GM12891 (cell line): ENCODE measurements at places on chromosomes 5 and 9.

DNA sequence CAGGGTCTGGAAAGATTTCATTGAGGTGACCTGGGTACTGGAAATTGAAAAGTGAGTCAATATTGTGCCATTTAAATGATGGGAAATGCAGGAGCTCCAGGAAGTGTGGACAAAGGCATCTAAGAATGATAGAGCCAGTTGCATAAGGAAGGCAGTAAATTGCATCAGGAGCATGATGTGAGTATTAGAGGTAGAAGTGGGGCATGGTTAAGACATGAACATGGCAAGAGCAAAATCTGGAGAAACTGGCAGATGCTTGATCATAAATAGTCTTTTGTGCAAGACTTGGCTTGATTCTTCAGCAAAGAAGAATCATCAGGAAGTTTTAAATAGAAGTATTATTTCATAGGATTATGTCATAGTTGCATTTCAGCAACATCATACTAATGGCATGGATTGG is 157.4 kb upstream of the PUM3 start:
- no peak for DNase-seq

DNA sequence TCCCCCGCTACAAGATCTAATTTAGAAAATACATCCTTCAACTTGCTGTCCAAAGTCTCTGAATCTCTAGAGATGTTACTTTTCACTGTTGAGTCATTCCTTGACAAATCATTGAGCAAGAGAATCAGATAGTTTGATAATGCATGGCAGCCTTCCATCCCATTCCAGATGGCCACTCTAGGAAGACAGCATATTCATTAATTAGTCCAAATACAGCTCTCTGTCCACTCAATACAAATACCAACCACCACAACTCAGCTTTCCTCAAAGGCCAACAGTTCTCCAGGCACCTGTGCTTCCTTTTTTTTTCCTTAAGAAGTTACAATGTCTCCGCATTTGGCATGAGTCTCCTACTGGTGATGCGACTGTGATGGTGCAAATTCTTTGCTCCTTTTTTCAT is 72.3 kb downstream of the DROSHA start:
- DNase-seq, result no peak

GRCh38 chr5:168920019-168920810 is 341.0 kb upstream of the PANK3 start:
- no peak for DNase-seq

DNA sequence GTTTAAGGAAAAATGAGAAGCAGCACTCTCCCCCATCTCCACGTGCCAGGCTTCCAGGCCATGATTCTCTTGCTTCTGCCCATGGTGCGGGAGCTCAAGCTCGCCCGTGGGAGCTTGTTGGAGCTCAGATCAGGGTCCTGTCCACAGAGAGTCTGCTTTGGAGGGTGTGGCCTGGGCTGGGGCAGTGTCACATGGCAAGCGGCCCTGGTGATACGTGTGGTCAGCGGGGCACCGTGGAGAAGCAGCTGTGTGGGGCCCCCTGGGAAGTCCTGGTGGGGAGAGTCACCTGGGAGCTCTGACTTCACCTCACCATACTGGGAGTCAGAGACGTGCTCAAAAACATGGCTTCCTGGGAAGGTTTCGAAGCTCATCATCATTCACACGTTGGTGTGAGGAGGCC is 275.3 kb downstream of the GADD45G start:
- DNase-seq, result no peak

GRCh38 chr5:48192-48591 is 43.8 kb upstream of the PLEKHG4B start:
- DNase-seq, result no peak

- no peak for DNase-seq
Measured at GRCh38 chr5:79825802-79826201, 136.2 kb downstream of the CMYA5 start.

DNA sequence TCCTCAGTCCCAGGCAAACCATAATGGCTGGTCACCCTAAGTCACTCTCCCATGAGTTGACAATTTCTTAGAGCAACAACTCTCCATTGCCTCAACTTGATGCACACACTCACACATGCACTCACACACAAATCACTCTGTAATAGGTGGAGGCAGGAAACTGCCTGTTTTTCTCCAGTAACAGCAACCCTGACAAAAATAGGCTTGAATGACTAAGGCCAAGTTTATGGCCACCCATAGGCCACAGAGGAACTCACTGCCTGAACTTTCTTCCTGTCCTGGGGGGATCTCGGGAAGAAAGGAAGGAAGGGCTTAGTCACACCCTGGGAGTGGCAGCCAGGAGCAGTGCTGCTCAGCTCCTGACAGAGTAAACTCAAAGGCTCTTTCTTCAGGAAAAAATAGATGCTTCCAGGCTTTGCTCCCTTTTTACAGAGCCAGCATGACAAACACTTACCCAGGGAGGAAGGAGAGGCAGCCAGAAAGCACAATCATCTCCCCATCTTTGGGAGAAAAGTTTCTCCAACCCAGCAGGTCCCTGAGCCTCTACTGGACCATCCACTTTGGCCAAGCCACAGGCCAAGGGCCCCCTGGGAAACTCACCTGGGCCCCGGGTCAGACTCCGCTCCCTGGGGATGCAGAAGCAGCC is 368 bp downstream of the SH3TC2 start:
- DNase-seq, result no peak

DNA sequence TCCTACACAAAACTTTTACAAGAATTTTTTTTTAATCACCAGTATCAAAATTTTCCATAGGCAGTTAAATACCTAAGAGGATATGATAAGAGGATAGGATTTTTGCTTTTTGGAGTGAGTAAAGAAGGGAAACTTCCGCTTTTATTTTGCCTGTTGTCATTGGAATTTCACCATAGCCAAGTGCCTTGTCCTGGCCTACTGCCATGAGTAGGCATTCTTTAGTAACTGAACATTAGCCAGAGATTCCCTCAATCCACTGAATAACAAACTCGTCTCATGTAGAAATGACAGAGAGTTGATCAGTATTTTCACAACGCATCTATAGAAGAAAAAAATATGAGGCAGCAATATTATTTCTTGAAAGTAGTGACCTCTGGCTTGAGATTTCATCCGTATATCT is 289.6 kb upstream of the ADAMTSL1 start:
- DNase-seq, result no peak

DNA sequence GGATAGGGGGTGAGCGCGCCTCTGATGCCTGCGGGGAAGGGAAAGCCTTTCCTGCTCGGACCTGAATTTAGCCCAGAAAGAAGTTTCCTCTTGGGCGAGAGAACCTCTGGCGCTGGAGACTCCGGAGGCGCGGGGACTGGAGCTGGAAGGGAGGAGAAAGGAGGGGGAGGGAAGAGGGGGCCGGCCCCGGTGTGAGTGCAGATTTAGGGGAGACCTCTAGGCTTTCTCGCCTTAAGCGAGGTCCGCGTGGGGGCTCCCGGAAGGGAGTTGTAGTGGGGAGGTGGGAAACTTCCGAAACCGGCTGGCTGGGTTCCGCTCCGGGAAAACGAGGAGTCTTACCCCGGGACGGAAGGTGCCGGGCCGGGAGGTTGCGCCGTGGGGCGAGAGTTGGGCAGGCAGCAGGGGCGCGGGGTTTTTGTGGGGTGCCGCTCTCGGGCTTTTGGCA is 1.3 kb downstream of the PCSK5 start:
- peak; percentile 8 for DNase-seq

DNA sequence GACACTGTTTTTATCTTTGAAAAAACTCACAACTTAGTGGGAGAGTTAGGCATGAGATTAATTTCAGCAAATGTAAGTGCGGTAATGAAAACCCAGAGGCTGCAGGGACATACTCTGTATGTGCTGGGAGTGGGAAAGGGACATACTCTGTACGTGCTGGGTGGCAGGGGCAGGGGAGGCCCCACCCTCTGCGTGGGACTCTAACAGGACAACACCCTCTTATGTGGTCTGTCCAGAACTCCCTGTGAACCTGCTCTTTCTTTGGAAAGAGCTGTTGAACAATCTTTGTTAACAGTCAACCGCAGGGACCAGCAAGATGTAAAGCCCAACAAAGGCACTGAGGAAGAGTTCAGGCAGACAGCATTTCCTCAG is 2.4 kb downstream of the MLANA start:
- no peak for DNase-seq

- DNase-seq, result no peak
Measured at GRCh38 chr5:114056185-114056538, 305.7 kb upstream of the KCNN2 start.

DNA sequence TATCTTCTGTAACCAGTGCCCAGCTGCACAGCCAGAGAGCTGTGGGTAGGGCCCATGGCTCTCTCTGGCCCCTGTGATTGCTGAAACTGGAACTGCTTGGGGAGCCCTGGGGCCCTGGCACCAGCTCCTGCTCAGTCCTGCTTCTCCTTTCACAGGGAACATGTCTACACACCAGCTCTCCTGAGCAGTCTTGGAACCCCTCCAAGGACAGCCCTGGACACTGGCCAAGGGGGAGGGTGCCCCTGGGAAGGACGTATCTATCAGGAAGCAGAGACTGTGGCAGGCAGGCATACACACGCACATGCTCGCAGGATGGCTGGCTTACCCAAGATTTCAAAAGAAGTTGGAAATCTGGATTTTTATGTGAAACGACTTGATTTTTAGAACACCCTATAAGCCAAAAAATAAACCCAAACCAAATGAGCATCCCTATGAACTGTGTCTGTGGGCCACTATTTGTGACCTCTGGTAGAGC is 8.8 kb upstream of the TRAF1 start:
- no peak for DNase-seq

- no peak for DNase-seq
Measured at GRCh38 chr5:123800640-123801039, 288.7 kb downstream of the CSNK1G3 start.

GRCh38 chr5:175874462-175875139 is 3.2 kb downstream of the CPLX2 start:
- no peak for DNase-seq

DNA sequence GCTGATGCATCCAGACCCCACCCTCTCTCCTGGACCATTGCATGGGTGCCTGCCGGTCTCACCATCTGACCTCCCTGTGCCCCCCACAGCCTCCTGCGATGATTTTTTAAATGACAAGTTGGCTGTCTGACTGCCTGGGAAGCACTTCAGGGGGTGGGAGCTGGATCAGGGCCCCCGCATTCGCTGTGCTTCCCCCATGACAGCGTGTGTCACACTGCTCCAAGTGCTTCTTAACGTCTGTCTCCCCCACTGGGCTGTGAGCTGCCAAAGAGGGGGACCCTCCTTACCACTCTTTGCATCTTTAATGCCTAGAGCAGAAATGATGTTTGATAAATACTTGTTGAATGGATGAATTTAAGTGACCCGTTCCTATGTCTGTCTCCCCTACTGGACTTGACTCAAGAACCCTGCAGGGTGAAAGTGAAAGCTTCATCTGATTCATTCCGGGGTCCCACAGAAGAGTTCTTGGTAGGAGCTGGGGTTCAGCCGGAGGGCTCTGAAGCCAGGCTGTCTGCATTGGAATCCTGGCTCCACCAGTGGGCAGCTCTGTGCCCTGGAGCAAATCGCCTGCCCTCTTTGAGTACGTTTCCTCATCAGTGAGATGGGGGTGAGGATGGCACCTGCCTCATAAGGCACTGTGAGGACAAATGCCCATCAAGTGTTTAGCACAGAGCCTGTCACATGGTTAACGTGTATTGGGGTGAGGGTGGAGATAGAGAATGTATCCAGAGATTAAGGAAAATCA is 7.6 kb upstream of the EGR1 start:
- no peak for DNase-seq

GRCh38 chr9:119597499-119597898 is 228.3 kb upstream of the BRINP1 start:
- DNase-seq, result no peak

DNA sequence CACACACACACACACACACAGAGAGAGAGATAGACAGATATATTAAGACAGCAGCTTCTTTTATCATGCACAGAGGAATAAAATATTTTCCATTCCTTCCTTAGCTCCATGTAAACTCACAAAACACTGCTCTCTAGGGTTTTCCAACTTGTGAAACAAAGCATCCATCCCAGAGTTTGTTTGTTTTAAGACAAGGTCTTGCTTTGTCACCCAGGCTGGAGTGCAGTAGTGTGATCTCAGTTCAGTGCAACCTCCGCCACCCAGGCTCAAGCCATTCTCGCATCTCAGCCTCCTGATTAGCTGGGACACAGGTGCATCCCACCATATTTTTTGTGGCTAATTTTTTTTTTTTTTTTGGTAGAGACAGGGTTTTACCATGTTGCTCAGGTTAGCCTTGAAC is 298.7 kb downstream of the FBXL17 start:
- no peak for DNase-seq
